ENCODE measurements at places on chromosomes 13 and 19.
A peak's percentile ranks its signal among the peaks of the same experiment; 100 is the strongest.

- no peak for DNase-seq
These were observed 24.5 kb downstream of the GP6 start for GRCh38 chr19:55013596-55013995.

GRCh38 chr19:53892981-53893325, 11.0 kb downstream of the PRKCG start:
- DNase-seq = no peak

DNA sequence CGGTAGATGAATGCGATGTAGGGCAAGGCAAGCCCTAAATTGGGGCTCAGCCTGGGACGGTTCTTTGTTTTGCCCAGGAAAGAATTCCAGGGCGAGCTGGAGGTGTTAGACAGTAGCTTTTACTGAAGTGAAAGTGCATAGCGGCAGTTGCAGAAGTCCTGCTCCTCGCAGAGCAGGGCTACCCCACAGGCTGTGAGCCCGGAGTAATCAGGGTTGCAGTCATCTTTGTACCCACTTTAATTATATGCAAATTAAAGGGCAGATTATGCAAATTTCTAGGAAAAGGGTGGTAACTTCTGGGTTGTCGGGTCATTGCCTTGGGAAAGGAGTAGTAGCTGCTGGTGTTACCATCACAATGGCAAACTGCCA, 30.5 kb downstream of the VAV1 start:
- DNase-seq = peak; percentile 69

DNA sequence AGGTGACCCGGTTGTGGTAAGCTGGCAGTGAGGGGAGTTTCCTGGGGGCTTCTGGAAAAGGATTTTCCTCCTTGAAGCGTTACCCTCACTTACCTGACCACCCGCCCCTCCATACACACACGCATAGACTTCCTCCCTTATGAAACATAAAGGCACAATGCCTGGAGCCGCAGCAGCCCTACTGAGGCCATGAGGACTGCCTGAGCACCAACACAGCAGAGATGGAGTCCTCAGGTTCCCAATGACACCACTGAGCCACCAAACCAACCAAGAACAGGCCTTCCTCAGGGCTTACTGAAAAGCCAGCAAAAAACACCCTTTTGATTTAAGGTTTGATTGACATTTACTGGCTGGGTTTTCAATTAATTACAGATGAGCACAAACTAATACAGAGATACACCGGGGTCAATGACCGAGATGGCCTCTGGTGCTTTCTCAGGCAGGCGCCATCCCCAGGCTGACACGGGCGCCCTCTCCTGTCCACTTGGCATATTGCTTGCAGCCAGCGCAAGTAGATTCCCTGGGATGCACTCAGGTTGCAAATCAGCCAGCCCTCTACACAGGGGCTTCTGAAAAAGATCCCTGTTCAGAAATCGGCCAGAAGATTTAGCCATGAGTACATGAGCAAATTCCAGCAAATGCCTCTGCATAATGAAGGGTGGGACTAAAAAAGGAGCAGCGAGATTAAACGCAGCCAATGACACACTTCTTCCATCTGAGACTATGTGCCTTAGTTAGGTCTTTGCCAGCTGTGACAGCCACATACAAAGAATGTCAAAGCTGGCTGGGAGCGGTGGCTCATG, 14.8 kb downstream of the OPA3 start:
- no peak for DNase-seq

DNA sequence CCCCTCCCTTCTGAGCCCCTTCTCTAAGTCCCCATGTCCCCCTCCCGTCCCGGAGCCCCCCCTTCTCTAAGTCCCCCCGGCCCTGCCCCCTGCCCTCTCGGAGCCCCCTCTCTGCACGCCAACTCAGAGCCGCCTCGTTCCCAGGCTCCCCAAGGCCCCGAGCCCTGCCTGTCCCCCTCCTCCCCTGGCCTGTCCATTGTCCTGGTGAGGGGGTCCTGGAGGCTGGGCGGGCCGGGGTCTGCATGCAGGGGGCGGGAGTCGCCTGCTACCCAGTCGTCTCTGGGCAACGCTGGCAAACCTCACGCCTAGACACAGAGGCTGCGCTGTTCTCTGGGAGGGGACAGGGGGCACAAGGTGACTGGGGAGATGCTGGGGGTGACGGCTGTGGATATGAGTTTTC, 39.2 kb upstream of the SEMA6B start:
- DNase-seq = no peak

DNA sequence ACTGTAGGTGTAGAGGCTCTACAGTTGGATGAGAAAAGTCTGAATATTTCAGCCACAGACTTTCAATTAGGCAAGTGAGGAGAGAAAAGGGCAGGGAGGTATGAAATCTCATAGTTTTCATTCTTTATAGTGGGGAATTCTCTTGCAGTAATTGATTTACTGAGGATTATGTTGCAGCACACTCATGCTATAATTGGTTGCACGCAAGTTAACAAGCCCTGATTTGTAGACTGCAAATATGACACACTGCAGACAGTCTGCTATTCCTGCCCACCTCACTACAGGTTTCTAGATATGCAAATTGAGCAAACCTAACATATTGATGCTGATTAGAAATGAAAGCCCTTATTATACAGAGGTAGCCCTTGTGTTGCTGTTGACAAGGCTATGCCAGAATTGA, 139.4 kb downstream of the LHFPL6 start:
- DNase-seq = no peak

- no peak for DNase-seq
These were observed 25.3 kb upstream of the MIER2 start for GRCh38 chr19:369876-370275.

- DNase-seq = no peak
These were observed 4.7 kb downstream of the ZNF329 start for GRCh38 chr19:58145849-58146248.

DNA sequence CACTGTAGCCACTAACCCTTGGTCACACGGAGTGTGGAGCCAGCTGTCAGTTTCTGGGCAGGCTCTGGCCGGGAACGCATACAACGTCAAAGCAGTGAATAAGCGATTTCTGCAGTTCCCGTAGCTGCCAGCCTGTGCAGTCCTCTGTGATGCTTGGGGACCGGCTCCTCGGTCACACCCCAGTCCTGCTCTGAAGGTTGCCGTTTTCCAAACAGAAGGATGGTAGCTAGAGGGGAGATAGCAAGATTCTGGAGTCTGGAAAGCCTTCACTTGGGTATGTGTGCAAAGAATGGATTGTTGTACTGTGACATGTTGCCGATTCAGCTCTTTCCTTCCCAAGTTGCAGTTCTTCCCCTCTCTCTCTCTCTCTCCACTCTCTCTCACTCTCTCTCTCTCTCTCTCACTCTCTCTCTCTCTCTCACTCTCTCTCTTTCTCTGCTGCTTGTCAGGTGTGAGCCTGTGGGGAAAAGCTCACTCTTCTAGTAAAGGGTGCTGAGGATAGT, 38.7 kb upstream of the C1QTNF9 start:
- DNase-seq = peak; percentile 80

GRCh38 chr13:73497430-73497829, 438.6 kb downstream of the KLF5 start:
- DNase-seq = no peak

DNA sequence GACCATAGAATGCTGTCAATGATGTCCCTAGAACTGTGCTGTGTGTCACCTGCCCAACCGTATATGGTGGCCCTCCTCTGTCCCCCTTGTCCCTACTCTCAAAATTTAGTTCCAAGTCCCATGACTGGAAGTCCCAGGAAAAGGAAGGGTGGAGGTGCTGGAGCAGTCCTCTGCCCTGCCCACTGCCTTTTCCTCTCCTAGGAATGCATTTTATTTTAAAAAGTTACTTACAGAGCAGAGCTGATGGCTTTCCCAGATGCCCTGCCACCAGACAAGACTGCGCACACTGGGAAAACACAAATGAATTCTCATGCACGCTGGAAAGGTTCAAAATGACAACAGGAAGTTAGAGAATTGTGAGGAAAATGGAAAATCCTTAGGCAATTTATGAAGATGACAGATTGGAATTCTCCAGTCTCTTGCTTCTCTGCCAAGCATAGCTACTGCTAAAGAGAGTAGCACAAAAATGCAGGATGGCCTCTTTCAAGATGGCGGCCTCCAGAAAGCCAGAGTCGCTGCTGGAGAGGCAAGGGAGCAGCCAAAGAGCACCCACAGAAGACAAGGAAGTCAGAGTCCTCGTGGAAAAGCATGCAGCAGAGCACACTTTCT, 117.1 kb upstream of the TSC22D1 start:
- no peak for DNase-seq

DNA sequence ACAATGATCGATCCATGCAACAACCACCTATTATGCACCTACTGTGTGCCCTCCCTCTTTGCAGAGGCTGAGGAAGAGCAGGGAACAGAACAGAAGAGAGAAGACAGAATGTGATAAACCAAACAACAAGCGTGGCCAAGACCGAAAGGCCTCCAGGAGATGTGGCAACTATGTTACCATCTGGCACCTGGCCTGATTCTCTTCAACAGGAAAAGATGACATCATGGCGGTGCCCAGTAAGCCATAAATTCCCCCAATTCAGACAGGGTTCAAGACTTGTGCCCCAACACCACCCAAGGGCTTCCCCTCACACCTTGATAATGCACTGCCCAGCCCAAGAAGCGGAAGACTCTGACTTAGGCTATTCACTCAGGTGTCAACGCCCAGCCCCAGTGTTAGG, 44.3 kb downstream of the SLC7A1 start:
- DNase-seq = no peak

GRCh38 chr13:52868190-52868589, 19.8 kb upstream of the PCDH8 start:
- DNase-seq = no peak

GRCh38 chr13:23510979-23511735, 59.1 kb upstream of the TNFRSF19 start:
- DNase-seq = no peak

- no peak for DNase-seq
These were observed 97.2 kb upstream of the MAB21L1 start for GRCh38 chr13:35573639-35574038.

DNA sequence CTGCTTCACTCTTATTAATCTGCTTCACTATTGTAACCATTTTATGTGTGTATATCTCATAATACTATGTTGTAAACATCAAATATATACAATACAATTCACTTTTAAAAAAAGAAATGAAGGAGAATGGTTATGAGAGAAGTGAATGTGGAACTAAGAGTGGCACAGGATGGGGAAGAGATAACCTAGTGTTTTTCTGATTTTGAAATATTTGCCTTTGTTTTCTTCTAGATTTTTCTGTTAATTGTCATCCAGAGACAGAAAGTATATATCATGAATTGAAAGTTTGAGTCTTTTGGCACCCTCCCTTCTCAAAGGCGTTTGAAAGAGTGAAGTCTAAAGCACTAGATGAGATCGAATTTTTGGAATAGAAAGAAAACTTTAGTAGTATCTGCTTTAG, 2.8 kb downstream of the DNAJC3 start:
- no peak for DNase-seq

DNA sequence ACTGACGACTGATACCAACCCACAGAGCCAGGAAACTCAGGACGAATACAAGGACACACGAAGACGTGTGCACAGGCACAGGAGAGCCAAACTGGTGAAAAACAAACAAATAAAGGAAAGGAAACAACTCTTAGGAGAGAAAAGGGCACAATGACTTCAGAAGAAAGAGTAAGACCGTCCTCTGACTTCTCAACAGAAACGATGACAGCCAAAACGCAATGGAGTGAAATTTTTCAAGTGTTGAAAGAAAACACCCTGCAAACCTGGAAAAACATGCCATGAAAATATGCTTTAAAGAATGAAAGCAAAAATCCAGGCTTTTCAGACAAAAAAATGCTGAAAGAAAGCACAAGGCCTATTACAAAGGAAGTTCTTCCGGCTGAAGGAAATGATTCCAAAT, 24.6 kb upstream of the PLPP2 start:
- DNase-seq = no peak

DNA sequence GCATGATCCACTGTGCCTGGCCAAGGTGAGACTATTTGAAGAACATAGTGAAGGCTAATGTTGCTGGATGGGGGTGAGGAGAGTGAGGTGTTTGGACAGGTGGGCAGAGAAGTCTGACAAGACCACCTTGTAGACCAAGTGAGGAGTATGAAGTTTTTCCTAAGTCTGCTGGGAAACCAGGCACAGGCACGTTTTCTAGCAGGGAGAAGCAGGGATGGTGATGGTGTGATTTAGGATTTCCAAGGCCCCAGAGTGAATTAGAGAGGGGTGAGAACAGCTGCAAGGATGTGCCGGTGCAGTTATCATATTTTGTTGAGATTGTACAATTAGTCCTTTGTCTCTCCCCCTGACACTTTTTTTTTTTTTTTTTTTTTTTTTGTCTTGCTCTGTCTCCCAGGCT, 5.6 kb upstream of the PKN1 start:
- DNase-seq = no peak

DNA sequence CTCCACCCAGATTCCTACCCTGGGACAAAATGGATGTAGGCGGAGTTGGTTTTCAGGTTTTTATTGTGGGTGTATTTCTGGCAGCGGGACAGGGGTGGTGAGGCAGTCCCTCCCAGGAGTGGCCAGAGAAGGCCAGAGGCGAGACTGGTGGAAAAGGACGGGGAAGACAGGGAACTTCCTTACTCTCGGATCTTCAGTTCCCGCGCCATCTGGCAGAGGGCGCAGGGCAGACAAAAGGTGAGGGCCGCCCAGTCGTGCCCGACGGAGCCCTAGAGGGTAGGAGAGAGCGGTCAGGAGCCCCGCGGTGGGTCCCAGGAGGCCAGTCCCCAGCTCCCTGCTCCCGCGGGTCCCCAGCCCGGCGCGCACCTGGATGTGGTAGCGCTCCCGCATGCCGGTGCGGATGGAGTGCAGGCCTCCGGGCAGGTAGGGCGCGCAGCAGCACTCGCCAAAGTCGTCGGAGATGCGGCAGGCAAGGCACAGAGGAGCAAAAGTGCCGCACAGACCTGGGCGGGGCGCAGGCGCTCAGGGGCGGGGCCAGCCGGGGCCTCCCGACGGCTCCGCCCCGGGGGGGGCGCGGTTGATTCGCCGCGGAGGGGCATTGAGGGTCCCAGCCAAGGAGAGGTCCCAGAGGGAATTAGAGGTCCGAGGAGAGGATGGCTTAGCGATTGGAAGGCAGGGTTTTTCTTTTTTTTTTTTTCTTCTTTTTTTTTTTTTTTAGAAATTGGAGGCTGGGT, 3.0 kb downstream of the CNFN start:
- peak; percentile 70 for DNase-seq

- no peak for DNase-seq
These were observed 232.5 kb upstream of the SERP2 start for GRCh38 chr13:44140888-44141724.

GRCh38 chr19:8185343-8186068, 23.7 kb upstream of the CERS4 start:
- DNase-seq = no peak

- DNase-seq = no peak
These were observed 47.7 kb downstream of the FNDC3A start for GRCh38 chr13:49023431-49023830.

- DNase-seq = no peak
These were observed 1387.8 kb upstream of the ATXN8OS start for GRCh38 chr13:68719815-68720214.

- DNase-seq = no peak
These were observed 8.5 kb downstream of the CDX2 start for GRCh38 chr13:27960362-27961226.

- peak; percentile 26 for DNase-seq
These were observed 2.9 kb downstream of the CEBPG start for GRCh38 chr19:33376423-33376822.

DNA sequence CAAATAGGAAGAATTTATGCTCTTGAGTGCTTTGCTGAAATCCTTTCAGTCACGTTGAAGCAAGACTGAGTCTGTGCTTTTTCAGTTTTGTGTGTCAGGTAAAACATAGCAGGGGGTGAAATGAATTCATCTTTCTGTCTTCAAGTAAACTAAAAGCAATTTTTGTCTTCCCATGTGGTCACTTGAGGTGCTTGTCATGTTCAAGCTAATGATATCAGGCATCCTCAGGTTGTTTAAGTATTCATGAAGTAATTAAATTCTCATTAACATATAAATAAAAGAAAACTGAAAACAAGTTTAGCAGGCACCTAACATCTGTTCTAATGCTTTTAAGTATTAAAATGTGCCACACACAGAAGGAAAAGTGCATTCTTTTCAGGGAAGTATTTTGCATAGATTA, 2701.3 kb downstream of the PCDH9 start:
- DNase-seq = no peak

Measured in natural killer cell treated with Interleukin-12 subunit alpha and Interleukin-12 subunit beta and Interleukin-15 and Interleukin-18, amount 100 ng/mL, for 72 hours (primary cell).